ENCODE measurements at places on chromosomes 12 and 14. TPM values are rescaled to one million over a fixed set of nuclear protein-coding genes. Genes with fewer than 3 reads are reported as not detected.

CCDC198 gene
- total RNA-seq, result not detected

MBIP gene
- total RNA-seq, result 11.1 TPM

OASL gene
- total RNA-seq, result not detected

ITGB7 gene
- total RNA-seq, result 0.54 TPM

PLEKHD1 gene
- not detected for total RNA-seq

PPP1R1A gene
- total RNA-seq, result not detected

PRB4 gene
- not detected for total RNA-seq

MEG3 gene
- total RNA-seq, result 155 TPM

FLRT2 gene
- total RNA-seq, result 72.3 TPM

SLCO1B1 gene
- total RNA-seq, result not detected

NPAS3 gene
- total RNA-seq, result 0.36 TPM

DNA sequence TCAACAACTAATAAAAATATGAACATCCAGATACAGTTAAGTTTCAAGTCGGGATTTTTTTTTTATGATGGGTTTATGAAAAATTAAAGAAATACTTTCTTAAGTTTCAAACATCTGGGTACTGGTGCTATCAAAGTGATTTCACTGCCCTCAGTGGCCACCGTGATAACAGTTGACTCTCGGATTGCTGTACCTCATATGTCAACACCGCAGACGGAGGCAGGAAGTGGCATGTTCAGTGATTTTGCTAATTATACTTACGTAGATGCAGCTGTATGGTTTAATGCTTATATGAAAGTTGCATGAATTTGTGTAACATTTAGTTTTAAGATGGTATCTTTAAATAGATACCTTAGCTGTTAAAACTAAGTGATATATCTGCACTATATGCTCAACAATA, 20.8 kb upstream of the FBLN5 start:
- DNase-seq, result no peak

DNA sequence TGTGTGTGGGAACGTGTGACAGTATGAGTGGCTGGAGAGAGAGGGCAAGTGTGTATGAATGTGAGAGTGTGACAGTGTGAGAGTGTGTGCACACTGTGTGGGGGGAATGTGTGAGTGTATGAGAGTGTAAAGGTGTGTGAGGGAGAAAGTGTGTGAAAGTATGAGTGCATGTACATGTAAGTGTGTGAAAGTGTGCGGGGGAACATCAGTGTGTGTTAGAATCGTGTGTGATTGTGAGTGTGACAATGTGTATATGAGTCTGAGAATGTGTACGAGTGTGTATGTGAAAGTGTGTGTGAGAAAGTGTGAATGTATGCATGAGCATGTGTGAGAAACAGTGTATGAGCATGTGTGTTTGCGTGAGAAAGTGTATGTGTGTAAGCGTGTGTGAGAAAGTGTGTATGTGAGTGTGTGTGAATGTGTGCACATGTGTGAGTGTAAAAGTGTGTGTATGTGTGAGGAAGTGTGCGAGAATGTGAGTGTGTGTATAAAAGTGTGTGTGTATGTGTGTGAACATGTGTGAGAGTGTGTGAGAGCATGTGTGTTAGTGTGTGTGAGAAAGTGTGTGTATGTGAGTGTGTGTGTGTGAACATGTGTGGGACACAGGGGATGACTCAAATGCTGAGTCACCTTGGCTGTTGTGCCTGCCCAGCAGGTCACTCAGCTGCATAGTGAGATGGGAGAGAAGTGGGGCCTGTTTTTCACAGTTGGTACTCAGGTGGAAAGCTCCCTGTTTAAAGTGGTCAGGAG, 220.5 kb upstream of the TBX3 start:
- peak; percentile 57 for DNase-seq

GRCh38 chr14:63896278-63896720, 43.5 kb downstream of the SYNE2 start:
- DNase-seq, result peak; percentile 100

DNA sequence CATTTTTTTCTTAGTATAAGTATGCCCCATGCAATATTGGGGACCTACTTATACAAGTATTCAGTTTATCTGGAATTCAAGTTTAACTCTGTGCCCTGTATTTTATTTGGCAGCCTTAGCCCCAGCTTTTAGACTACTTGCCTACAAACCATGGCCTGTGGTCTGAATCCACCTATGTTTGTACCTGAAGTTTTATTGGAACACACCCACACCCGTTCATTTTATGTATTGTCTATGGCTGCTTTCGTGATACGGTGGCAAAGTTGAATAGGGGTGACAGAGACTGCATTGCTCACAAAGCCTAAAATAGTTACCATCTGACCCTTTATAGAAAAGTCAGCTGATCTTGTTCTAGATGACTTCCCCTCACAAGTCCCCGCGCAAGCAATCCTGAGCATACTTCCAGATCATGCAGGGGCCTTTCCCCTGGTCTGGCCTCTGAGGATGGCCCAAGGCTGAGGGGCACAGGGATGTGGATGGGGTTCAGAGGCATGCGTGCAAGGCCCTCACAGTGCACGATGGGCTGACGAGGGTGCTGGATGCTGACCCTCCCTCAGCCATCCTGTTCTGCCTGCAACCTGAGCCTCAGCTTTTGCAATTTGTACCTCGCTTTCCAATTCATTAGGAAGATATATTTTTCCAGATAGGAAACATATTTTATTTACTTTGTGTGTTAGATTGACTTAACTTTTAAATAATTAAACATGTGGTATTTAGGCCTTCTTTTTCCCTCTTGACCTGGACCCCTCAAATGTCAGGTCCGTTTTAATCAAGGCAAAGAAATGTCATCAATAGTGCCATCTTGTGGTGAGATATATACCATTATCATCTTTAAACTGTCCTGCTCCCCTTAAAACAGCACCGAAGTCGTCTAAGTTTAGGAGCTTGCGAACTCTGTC, 527.3 kb upstream of the CCDC196 start:
- DNase-seq, result peak; percentile 56

GRCh38 chr14:89344920-89345254, 72.1 kb downstream of the FOXN3 start:
- DNase-seq, result no peak

GRCh38 chr14:51207621-51208020, 32.4 kb upstream of the TMX1 start:
- DNase-seq, result no peak

DNA sequence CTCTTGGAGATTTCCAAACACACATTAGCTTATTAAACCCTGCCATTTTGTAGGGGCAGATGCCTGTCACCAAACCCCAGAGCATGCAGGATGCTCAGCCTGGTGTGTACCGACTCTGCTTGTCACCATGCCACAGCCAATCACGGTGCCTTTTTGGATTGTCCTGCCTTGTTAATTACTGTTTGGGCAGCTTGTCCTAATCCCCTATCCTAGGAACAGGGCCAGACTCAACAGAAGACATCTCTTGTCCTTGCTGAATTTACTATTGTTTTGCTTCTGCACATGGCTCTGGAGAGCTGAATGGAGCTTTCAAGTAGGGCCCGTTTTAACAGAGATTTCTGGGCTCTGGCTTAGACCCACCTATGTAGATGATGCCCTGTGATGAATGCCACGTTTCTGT, 388.5 kb downstream of the AACS start:
- no peak for DNase-seq

DNA sequence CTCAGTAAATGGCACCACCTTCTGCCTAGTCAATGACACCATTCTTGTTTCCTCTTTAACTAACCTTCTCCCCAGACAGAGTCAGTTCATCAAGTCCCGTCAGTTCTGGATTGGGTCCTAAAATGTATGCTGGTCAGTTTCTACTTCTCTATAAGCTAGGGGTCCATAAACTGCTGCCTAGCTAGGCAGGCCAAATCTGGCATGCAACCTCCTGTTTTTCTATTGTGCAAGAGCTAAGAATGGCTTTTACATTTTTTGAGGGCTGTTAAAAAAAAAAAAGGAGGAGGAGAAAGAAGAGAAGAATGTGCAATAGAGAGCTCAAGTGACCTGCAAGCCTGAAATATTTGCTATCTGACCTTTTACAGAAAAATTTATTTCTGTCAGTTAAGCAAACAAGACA, 6.4 kb upstream of the TMED10 start:
- peak; percentile 87 for DNase-seq

- DNase-seq, result no peak
Observed at GRCh38 chr14:101843665-101844064, 82.2 kb downstream of the PPP2R5C start.

DNA sequence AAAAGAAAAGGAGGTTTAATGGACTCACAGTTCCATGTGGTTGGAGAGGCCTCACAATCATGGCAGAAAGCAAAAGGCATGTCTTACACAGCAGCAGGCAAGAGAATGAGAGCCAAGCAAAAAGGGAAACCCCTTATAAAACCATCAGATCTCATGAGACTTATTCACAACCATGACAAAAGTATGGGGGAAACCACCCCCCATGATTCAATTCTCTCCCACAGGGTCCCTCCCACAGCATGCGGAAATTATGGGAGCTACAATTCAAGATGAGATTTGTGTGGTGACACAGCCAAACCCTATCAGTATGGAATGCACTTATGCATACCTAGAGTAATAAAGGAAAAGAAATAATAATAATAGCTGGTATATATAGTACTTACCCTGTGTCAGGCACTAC, 4.5 kb upstream of the GLIPR1 start:
- DNase-seq, result no peak

- no peak for DNase-seq
Observed at GRCh38 chr14:36682338-36682737, 20.7 kb downstream of the PAX9 start.

DNA sequence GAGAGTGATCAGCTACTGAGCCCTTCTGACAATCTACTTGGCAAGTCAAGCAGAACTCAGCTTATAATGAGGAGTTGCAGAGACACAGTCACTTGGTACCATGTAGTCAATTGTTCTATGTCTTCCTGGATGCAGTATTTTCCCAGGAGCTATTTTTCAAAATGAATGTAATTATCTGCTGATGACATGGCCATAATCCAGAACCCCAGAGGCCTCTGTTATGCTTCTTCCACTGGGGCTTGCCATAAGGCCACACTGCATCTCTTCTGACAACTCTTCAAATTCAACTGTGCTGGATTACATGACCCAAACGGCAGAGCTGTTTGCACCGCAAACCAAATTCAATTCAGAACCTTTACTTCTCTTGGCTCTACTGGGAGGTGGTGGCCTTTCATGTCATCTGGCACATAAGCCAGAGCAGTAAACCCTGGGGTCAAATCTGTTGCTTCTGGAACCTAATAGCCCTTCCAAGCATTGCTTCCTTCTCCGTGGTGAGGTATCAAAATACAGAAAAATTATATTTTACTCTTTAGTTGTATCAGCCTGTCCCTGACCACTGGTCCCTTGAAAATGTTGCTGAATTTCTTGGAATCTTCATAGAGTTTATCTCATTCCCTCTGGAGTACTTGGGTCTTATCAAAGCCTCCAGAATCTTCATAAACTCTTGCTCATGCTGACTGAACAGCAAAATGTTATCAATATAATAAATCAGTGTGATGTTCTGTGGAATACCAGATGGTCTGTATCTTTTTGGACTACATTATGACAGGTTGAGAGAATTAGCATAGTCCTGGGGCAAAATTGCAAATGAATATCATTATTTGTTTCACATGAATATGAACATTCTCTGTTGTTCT, 79.4 kb upstream of the DCN start:
- DNase-seq, result no peak

DNA sequence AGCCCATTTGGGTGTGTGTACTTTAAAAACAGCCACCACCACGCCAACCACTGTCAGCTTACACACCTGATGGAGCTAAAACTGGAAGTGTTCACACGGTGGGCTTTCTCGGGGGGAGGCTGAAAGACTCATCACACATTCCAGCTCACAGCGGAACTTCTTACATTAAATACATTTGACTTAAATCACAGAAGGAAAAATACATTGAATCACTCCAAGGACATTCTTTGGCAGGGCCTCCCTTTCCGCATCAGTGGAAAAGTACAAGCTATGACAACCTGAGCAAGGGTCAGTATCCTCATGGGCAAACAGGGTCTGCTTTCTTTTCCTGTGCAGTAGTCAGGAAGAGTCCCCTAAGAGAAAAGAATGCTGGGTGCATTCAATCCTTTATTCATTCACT, 31.0 kb upstream of the TC2N start:
- no peak for DNase-seq

- DNase-seq, result peak; percentile 98
Observed at GRCh38 chr14:77043177-77043983, 14.9 kb upstream of the IRF2BPL start.

GRCh38 chr14:68809524-68809923, 16.7 kb upstream of the ZFP36L1 start:
- no peak for DNase-seq

GRCh38 chr14:55180434-55180833, 11.0 kb downstream of the DLGAP5 start:
- no peak for DNase-seq

GRCh38 chr12:67881565-67881964, 107.7 kb upstream of the IFNG-AS1 start:
- no peak for DNase-seq

GRCh38 chr12:117284140-117284539, 77.3 kb downstream of the NOS1 start:
- DNase-seq, result no peak

DNA sequence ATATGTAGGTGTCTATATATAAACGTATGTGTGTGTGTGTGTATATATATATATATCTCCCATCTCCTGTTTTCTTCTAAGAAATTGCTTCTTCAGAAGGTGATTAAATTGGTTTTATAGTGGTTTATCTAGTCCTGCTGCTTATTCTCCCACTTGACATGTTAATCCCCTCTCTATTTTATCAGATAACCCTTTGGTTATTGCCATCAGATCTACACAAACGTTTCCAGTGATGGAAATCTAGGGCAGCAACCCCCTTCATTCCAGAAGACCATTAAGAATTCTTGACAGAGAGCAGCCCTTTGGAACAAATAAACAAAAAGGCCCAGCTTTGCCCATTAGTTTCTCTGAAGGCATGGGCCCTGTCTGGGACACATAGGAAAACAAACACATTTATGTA, 34.2 kb upstream of the YARS2 start:
- DNase-seq, result no peak

- no peak for DNase-seq
Observed at GRCh38 chr14:54048736-54049135, 92.1 kb upstream of the BMP4 start.

DNA sequence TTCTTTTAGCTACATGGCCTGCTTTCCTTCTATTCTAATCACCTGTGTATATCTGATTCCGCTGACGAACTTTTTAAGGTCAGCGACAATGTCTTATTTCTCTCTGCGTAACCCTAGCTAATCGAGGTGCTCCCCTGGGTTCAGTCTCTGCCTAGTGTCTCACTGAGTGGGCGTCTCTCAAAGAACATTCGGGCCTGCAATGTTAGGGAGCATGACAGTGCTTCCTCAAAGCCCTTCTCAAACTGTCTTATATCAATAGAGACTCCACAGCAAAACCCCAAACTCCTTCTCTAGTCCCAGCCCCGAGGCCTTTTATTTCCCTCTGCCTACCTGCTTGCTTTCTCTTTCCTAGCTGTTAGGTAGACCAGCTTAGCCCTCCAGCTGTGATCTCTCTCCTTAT, 13.7 kb upstream of the RPS6KL1 start:
- DNase-seq, result no peak

- no peak for DNase-seq
Observed at GRCh38 chr12:48187916-48188695, 4.7 kb downstream of the CCDC184 start.

DNA sequence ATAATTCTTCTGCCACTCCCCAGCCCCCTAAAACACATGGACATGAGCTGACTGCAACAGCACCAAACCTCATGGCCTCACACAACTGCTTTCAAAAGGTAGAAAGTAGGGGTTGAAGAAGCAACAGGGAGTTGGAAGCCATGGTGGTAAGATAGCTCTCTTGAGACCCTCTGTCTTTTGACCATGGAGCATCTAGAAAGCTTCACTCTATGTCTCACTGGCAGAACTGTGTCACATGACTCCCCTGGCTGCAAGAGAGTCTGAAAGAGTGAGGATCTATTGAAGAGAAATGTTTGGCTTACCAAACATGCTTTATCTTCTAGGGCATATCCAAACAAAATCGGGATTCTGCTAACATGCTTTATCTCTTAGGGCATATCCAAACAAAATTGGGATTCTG, 142.9 kb upstream of the WSCD2 start:
- DNase-seq, result no peak
